Amygdala (tissue), 56 donors: ENCODE measurements at places on chromosomes 6 and 20.
A peak's percentile ranks its signal among the peaks of the same experiment; 100 is the strongest.

DNA sequence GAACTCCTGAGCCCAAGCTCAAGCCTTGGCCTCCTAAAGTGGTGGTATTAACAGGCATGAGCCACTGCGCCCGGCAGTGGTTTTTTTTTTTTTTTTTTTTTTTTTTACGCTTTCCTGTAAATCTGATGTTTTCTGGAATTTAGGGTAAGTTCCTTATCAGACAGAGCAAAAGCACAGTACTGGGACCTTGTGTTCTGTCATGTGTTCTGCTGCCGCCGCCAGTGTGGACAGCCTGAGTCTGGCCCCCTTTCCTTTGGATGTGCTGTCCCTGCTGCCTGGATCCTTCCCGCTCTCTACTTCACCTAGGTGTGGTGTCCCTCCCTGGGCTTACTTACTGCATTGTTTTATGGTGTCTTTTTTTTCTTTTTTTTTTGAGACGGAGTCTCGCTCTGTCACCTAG lies 11.7 kb downstream of the DNMT3B start:
- no peak for DNase-seq

DNA sequence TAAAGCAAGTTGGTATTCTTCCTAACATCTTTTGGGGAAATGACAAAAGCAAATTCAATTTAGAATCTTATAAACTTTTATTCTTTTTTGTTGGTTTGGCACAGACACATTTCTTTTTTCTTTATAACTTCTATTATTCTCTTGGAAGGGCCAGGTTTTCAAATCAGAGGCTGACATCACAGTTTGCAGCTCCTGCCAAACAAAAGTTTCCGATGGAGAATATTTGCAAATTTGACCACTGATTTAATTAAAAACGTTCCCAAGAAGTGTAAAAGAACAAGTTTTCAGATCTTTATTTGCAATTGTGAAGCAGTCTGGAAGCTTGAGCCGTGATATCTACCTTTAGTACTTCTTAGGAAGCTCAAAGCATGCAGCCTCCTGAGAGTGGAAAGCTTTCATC lies 53.8 kb upstream of the CD83 start:
- no peak for DNase-seq

GRCh38 chr6:100665041-100665380 lies 200.3 kb upstream of the SIM1 start:
- DNase-seq, result no peak

DNA sequence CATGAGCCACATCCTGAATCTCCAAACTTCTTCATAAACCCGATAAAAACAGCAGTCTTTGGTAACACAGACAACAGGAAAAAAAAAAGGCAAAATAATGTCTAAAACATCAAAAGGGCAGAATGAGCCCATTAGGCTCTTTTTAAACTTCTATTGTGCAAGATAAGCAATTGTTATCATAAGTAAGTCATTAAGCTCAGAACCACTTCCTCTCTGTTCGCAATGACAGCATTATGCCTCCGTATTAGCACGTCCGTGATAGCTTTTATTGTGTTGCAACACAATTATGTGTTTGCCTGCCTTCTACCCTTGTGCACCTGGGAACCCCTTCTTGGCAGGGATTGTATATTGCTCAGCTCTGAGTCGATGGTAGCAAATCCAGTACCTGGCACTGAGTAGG lies 147.1 kb downstream of the LRFN2 start:
- DNase-seq, result no peak

DNA sequence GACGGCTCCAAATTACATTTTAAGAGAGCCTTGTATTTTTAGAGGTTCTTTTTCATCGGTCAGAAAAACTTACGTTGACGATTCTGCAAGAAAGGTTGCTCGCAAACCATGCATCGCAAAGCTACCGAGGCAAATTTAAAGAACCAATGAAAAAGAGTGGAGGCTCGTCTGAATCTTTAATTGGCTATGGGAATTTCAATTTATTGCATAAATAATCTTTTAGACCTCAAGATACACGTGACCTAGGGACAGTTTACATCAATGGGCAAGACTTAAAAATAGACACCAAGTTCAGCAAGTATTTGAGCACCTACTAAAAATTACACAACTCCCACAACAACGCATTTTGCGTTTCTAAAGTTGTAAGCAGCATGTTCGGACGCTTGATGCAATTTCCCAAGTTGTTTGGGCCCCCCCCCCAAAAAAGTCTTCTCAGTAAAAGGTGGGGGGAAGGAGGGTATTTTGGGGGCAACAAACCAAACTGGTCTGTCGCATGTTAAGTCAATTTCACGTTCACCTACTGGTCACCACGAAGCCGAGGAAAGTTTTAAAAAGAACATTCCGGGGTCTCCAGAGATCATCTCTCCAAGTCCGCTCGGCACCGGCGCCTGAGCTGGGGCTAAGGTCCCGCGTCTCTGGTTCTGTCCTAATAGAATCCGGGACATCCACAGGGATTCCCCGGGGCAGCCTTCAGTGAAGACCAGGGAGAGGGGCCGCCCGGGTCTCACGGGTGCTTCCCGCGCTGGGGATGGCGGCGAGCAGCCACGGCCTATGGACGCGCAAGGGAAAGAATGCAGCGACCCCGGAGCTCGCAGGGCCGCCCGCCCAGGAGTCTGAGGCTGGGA lies 851 bp downstream of the SNX5 start:
- peak; percentile 68 for DNase-seq

DNA sequence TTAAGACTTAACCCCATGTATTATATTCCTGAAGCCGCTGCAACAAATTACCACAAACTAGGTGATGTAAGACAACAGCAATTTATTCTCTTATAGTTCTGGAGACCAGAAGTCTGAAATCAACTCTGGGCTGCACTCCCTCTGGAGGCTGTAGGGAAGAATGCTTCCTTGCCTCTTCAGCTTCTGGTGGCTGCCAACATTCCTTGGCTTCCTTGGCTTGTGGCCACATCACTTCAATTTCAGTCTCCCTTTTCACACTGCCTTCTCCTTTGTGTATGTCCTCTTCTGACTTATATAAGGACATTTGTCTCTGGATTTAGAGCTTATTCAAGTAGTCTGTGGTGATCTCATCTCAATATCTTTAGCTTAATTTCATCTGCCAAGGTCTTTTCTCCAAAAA lies 141.6 kb downstream of the DHX35 start:
- no peak for DNase-seq

- no peak for DNase-seq
These were observed 80.3 kb downstream of the GJA1 start for GRCh38 chr6:121515630-121516265.

DNA sequence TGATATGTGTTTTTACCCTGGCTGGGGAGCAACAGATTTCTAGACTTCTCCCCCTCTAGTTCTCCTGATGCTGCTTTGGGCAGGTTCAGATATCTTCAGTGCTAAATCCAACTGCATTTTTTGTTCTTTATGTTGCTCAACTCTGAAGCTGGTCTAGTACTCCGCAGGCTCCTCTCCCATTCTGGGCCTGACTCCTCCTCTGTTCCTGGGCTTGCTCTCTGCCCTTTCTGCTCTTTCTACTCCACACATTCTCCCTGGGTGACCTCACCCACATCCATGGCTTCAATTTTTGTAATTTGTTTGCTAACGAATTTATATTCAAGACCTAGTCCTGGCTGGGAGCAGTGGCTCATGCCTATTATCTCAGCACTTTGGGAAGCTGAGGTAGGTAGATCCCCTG lies 6.4 kb downstream of the FYN start:
- DNase-seq, result no peak

DNA sequence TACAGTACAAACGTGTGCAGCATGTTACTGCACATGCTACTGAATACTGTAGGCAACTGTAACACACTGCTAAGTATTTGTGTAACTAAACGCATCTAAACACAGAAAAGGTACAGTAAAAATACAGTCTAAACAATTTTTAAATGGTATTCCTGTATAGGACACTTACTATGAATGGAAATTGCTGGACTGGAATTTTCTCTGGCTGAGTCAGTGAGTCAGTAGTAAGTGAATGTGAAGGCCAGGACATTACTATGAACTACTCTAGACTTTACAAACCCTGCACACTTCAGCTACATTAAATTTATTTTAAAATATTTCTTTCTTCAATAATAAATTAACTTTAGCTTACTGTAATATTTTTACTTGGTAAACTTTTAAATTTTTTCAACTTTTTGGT lies 225.0 kb upstream of the TENT5A start:
- DNase-seq, result no peak

DNA sequence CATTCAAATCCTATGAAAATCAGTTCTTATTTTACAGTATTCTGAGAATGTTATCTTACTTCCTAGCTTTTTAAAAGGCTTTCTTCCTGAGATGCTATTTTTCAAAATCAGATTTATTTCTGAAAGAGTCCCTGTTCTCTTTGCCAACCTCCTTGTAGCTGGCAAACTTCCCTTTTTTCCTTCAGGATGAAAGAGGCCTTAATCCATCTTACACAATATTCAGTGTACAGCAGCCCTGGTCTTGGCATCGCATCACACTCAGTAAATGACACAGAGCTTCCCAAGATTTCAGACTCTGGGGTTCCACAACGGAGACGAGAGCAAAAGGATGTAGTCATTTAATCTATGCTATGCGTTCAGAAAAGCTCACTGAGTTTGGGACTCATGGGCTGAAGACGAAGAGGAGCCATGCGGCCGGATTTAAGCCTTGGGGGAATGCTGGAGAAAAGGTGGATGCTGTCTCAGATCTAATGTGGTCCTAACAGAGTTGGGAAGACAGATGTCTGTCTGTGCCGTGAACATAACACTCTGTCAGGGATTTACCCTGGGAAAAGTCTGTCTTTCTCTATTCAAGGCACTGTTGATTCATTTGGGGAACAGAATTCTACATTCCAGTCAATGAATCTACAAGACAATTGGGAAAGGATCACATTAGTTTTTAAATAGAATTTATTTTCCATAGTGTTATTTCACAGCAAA lies 616.4 kb upstream of the AGPAT4 start:
- DNase-seq, result no peak

- no peak for DNase-seq
These were observed 11.1 kb downstream of the UBE2V1 start for GRCh38 chr20:50101887-50102286.

DNA sequence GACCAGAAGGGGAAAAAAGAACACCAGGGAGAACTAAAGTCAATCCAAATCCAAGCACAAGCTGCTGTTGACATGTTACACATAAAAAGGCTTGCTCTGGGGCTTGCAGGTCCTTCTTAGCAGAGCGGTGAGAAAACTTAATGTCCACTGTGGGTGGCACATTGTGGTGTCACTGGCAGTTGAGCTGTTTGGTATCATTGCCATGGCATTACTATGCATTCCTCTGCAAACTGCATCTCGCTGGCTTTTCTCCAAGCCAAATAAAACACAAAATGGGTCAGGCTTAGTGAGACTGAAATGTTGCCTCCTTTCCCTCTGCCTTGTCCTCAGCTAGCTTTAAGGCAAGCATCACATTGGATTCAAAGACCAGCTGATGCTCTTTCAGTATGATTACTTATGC lies 40.9 kb downstream of the LY86 start:
- DNase-seq, result no peak

- no peak for DNase-seq
These were observed 420.3 kb upstream of the FLRT3 start for GRCh38 chr20:14757728-14758127.

GRCh38 chr20:53699906-53700305 lies 106.3 kb upstream of the ZNF217 start:
- no peak for DNase-seq

DNA sequence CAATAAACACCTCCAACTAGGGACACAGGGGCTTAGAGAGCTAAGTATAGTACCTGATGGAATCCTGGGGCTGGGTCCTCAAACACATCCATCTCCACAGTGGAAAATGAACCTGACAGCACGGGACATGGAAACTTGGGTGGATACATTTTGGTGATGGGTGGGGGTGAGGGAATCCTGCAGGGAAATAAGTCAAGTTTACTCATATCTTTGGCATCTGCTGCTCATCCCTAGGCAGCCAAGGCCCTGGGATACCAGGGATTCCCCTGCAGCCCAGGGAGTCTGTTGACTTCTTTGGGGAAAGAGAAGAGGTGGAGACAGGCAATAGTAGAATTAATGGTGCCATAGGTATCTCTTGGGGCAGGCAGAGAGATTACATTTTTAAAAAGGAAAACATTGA lies 6.6 kb downstream of the APOBEC2 start:
- no peak for DNase-seq

- DNase-seq, result no peak
These were observed 105.4 kb downstream of the REV3L start for GRCh38 chr6:111377558-111378120.

- no peak for DNase-seq
These were observed 4.2 kb upstream of the PHIP start for GRCh38 chr6:79082304-79082703.

DNA sequence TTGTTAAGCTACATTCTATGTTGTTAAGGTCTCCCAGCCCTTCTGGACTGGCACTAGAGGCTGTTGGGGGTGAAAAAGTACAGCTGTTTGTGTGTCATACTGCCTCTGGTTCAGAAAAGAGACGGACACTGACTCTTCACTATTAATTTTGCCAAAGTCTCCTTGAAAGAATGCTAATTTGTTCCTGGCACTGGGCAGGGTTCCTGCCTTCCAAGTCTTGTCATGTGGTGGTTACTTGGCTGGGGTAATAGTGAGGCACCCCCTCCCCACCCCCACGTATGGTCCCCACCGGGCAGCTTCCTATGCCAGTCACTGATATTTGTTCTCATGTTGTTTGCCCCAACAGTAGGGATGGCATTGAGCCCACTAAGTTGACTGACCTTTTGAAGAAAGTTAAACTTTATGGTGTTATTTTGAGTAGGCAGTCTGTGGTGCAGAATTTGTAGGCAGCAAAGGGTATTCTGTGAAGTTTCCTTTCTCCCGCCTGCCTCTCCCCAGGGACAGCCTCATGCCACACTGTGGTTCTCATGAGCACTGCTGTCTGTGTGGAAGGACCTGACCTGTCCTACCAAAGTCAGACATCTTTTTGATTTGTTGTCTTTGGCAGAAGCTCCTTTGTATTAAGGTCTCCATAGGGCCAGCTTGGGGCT lies 8.7 kb downstream of the CDS2 start:
- no peak for DNase-seq

DNA sequence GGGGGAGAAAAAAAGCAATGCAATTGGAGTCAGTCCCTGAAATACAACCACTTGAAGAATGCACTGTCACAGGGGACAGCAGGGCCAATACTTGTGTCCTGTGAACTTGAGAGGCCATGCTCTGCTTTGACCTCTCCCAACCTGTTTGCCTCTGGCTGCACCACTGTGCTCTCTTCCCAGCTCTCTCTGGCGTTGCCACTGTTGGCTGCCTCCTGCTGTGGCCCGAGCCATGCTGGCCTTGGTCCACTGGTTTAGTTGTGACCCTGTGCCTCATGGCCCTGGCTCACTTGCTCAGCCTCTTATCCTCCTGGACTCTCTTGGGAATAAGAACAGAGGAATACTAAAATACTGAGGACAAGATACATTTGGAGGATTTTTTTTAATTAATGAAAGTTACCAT lies 14.5 kb upstream of the FBXO30 start:
- no peak for DNase-seq
